ENCODE measurements at places on chromosomes 5 and 9.

GRCh38 chr5:9382522-9382921 lies 163.4 kb downstream of the SEMA5A start:
- no peak for DNase-seq

DNA sequence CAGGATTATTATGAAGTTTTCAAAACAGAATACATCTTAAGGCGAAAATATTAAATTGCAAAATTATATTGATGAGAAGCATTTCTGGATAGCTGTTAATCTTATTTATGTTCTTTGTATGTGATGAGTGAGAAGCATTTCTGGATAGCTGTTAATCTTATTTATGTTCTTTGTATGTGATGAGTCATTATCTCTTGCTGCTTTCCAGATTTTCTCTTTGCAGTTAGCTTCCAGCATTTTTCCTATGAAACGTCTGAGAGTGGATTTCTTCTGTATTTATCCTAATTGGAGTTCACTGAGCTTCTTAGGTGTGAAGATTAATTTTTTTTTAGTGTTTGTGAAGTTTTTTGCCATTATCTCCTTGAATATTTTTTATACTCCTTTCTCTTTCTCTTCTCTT lies 8.2 kb downstream of the TMEM232 start:
- DNase-seq = no peak

DNA sequence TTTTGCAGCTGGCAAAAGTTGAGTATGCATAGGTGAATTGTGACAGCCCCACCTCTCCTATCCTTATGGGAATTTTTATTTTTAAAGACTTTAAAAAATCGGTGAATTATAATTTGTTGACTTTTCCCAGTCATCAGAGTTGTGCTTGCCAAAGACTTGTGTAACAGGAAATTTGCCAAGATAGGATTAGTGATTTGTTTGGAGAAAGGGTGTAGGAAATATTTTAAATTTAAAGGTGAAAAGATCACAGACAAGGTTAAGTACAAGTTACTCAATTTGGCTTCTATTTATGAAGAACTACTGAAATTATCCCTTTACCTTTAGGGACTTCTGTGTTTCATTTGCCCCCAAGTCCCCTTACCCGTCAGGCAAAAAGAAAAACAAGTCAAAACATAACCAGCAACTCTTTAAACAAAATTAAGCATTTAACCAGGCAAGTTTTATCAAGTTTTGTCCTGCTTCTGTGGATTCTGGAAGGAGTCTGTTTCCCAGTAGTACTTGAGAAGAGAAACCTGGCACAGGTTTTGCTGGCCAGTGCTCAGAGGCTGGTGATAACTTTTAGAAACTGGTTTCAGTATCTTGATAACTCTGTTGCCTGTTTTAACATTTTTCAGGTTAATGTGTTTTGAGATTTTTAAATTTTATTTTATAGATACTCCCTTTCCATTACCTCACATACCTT lies 285.4 kb downstream of the MAST4 start:
- DNase-seq = no peak

DNA sequence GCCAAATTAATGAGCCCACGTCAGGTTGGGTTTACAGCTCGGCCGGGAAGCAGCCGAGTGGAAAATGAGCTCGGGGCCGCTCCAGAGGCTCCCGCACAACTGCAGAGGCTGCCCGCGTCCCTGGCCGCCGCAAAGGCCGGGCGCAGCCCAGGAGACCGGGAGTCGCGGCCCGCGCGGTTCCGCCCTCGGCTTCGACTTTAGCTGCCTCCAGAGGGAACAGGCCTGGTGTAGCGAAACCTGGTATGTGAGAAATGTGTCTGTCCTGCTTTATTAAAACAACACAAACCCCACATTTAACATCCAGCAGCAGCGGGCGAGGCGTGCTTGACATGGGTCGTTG lies 66.2 kb downstream of the FOXD1 start:
- DNase-seq = no peak

GRCh38 chr9:101629636-101630035 lies 34.9 kb upstream of the PPP3R2 start:
- no peak for DNase-seq

GRCh38 chr5:110703481-110703880 lies 23.0 kb downstream of the TMEM232 start:
- DNase-seq = no peak

GRCh38 chr5:109249126-109249525 lies 160.6 kb downstream of the PJA2 start:
- no peak for DNase-seq

GRCh38 chr5:150139334-150139733 lies 16.3 kb downstream of the PDGFRB start:
- peak; percentile 75 for DNase-seq

DNA sequence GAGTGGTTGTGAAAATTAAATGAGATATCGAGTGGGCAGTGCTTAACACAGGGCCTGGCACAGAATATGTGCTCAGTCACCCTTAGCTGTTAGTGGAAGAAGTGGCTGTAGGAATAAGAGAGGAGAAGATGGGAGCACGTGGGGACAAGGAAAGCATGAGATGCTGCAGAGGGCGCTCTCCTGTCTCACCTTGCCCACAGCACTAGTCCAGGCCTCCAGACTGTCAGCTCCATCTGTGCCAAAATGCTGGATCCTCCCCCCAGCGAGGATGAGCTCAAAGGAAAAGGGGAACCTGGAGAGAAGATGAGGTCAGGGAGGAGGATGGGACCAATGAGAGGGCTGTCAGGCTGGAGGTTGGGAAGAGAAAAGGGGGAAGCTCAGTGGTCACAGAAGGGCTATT lies 12.5 kb downstream of the ARAP3 start:
- DNase-seq = no peak

DNA sequence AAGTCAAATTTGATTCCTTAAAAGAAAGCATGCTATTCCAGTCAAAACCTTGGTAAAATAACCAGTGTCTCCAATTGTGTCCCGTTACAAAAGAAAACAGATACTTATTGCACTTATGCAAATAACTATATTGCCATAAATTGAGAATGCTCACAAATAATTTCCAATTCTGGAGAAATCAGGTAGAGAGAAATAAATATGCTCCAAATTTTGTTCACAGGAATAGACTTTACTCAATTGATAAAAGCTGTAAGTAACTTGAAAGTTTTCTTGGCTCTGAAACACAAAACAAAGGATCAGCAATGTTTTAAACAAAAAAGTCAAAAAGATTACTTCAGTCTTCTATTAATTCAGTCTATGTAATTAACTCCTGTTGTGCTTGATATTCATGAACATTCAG lies 7.8 kb upstream of the DTWD2 start:
- no peak for DNase-seq

GRCh38 chr9:127767410-127767809 lies 11.1 kb downstream of the SH2D3C start:
- no peak for DNase-seq

DNA sequence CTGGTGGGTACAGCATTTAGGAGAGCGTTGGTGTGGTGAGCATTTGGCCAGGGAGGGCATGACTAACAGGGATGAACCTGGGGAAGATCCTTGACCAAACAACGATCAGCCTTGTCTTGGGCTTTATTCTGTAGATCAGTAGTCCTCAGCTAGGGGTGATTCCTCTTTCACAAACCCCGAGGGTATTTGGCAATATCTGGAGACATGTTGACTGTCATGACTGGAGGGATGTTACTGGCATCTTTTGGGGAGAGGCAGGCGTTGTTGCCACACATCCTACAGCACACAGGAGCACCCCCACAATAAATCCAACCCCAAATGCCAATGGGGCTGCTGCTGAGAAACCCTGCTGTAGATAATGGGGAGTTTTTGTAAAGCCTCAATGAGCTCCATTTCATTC lies 43.9 kb downstream of the OSTF1 start:
- DNase-seq = no peak

DNA sequence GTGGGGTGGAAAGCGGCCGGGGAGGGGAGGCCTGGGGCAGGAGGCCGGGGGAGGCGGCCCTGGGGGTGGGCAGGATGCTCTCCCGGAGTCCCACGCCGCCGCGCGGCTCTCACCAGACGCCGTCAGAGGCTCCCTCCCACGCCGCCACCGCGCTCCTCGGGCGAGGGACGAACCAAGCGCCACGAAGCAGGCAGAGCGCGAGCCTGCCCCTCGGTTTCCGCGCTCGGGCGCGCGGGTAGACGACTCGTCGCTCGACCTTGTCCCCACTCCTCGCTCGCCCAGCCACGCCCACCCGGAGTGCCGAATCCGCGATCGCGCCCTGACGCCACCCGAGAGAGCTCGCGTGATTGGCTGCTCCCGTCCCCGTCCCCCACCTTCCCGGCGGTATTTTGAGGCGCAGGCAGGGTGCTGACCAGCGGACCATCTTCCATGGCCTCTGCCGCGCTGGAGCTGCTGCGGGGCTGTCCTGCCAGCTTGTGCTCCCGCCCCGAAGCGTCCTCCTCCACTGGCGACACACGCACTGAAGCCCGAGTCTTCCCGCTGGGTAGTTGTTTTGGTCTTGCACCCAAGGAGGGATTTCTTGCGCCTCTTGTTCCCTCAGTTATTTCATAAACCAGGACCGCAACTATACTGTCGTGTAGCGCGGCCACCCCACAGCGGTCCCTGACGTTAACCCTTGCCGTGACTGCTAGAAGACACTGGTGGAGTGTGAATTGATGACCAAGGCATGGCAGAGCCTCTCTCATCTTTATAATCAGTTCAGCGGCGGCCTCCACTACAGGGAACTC lies at the start of gene GNE:
Gene GNE, minus strand, starts transcription at position 241 of the 788 bp plus-strand sequence. CDS start 9,093 bp downstream, outside the sequence.
- peak; percentile 80 for DNase-seq

DNA sequence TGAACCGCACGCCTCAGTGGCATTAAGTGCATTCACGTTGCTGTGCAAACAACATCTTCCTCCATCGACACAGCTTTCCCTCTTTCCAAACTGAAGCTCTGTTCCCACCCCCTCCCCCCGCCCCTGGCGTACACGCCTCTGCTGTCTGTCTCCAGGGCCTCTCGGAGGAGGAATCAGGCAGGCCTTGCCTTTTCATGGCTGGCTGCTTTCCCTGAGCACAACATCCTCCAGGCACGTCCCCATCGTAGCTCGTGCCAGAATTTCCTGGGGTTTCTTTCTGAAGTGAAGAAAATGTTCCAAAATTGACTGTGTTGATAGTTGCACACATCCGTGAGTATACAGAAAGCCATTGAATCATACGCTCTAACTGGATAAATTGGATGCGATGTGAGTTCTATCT lies 22.3 kb upstream of the TMEM250 start:
- no peak for DNase-seq

DNA sequence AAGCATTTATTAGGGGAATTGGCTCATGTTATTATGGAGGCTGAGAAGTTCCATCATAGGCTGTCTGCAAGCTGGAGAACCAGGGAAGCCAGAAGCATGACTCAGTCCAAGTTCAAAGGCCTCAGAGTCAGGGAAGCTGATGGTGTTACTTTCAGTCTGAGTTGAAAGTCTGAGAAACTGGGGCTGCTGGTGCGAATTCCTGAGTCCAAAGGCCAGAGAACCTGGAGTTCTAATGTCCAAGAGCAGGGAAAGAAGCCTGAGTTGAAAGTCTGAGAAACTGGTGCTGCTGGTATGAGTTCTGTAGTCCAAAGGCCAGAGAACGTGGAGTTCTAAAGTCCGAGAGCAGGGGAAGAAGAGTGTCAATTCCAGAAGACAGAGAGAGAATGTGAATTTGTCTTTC lies 641.1 kb downstream of the ISL1 start:
- no peak for DNase-seq

DNA sequence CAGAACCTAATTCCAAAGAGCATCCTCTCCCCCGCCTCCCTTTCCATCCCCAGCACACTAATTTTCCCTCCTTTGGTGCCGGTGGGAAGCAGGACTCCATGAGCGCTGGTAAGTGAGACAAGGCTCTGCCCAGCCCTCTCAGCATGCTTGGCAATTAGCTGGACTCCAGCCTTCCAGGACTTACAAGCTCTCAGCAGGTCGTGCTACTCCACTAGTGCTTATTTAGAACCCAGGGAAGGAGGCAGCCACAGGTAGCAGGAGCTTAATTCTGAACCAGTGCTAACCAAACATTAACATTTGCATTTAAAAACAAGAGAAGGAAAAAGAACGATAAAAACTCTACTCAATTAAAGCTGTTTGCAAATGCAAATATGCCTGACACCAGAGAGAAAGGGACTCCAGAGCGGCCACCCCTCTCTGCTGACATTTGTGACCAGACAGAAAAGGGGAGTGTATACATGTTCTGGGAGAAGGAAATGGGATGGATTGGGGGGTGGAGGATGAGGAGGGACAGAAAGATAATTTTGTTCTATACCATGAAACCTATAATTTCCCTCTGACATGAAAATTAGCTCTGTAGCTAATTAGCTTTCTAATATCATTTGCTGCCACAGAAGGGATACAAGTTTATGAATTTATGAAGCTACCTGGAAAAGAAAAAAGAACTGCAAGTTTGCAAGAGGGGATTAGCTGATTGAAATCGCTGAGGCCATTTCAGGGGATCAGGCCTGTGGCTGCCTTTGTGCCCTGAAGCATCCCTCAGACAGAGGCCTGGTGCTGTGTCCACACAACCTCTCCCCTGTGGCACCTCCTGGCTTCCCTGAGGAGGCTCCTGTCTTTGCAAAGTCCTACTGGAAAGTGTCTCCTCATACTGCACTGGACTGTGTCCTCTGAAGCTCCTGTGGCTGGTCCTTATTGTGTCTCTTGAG lies 266.3 kb downstream of the SEC61B start:
- no peak for DNase-seq

DNA sequence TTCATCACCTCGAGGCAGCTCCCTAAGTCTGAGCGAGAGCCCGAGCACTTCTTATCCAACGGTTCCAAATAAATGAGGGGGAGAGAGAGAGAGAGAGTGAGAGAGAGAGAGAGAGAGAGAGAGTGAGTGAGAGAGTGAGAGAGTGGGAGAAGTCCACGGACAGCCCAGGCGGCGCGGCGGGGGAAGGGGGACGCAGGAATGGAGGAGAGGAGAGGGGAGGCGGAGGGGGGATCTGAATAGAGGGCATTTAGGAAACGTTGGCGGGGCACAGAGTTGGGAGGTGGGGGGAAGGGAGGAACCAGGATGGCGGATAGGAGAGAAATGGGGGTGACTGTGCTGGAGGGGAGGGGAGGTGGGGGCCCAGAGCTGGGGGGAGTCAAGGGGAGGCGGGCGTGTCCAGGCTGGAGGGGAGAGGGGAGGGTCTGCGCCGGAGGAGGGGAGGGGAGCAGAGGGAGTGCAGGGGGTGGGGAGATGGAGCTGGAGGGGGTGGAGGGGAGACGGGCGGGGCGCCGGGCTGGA lies 398 bp upstream of the BASP1 start:
- DNase-seq = no peak

DNA sequence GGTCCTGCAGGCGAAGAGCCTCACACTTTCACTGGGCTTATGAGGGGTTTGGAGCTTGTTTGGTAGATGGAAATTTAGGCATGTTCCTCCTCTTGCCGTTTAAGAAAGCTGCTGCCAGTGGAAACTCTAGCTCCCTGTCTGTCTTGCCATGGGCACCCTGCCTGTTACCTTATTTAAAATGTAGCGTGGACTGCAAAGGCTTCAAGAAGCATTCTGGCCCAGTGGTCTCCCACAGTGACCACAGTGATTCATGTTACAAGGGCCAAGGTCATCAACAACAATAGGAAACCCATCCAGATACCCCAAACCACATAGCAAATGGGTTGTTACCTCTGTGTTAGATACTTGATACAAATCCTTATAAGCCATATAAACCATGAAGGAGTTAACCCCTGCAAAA lies 96.6 kb downstream of the DPYSL3 start:
- no peak for DNase-seq

- peak; percentile 24 for DNase-seq
Observed at GRCh38 chr5:68682400-68683160, 411.2 kb upstream of the SLC30A5 start.
